ENCODE measurements at places on chromosomes 6 and 20.

- no peak for DNase-seq
Observed at GRCh38 chr6:35893246-35893645, 27.7 kb downstream of the SRPK1 start.

DNA sequence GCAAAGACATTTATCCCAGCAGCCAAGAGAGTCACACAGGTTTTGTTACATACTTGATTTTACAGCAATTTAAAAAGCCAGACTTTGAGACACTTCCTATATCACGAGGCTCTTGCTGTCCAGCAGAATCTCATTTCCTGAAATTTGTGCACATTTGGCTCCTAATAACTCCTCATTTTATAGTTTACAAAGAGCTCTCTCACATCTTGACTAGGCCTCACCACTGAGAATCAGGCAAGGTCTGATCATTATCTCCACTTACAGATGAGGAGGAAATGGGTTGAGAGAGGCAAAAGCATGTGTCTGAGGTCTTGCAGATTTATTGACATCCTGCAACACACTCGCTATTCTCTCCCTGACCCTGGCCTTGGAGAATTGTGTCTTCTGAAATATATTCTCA is 426.8 kb downstream of the MAFB start:
- no peak for DNase-seq

DNA sequence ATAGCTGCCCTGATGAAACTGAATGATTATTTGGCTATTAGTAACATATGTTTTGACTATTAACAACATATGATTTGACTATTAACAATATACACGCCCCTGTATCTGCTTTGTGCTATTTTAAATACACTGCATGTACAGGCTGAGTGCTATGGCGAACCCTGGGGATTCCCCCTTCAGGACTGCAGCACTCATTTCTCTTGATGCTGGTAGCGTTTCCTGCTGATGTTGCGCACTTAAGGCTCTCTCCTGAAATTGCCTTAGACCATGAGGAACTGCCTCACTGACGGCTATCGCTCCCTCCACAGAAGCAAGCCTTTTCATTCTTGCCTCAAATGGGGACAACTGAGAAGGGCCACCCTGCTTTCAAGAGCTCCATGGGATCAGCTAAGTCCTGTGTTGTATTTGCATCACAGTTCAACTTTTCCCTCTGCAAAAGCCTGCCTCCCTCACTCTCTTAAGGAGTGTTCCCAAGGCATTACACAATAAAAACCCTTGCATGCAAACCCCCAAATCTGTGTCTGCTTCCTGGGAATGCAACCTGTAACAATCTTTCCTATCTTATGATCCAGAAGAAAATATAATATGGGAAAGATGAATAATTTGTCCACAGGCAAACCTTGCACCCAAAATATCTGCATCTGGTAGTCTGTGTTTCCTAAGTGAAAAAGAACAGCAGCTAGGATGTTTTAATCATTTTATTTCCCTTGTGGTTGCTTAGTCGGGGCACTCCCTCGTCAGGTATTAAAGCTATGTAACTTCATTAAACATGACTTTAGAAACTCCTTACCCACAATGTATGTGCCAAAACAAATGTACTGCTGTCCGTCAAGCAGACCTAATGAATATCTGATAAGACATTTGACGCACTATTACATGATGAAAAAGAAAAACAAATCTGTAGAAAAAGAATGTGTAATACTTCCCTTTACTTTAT is 456.4 kb downstream of the COL12A1 start:
- DNase-seq, result no peak

DNA sequence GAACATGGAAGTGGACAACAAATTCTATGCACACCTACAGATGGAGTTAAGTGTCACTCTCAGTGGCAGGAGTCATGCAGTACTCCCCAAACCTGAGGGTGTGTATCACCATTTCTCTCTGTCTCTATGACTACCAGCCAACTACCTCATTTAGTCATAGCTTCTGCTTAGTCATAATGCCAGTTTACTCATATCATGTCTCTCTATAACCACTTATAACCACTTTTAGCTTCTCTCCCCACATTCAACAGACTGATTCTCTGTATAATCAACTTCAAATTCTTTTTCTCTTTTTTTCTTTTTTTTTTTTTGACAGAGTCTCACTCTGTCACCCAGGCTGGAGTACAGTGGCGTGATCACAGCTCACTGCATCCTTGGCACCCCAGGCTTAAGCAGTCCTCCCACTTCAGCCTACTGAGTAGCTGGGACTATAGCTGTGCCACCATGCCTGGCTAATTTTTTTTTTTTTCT is 13.8 kb upstream of the GTF3C6 start:
- no peak for DNase-seq

DNA sequence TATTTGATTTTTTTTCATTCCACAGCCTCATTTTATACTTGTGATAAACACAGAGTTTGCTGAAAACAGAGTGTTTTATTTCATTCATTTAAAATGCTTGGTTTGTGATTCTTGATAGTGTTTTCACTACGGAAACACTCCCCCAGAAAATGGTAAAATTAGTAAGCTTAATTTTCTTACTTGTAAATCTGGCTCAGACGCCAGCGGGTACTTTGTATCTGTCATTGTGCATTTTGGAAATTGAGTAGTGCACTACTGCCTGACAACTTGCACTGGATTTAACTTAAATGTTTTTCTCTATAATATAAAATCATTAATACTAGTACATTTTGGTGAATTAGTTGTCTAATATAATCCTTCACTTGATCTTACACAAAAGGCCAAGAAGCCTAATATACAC is 37.0 kb upstream of the HINT3 start:
- no peak for DNase-seq

DNA sequence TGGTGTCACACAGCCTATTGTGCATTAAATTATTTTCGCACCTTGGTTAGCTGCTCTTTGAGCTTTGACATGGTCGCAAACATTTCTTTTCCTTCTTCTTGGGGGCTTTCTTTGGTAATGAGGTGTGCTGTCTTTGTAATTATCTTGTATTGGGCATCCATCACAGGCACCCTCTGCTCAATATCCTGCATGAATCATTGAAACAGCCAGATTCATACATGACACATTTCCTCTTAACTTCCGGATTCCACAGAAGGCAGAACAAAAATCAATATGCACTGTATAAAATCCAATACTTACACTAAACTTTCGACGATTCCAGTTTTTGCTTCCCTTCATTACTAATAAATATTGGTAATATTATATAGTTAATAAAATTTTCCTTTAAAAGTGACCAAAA is 175.6 kb downstream of the SYNE1 start:
- no peak for DNase-seq

- no peak for DNase-seq
Observed at GRCh38 chr6:128400875-128401274, 119.5 kb downstream of the PTPRK start.

- no peak for DNase-seq
Observed at GRCh38 chr6:255751-256083, 36.6 kb upstream of the DUSP22 start.
